Stimulated activated CD8-positive, alpha-beta memory T cell treated with anti-CD3 and anti-CD28 coated beads, Interleukin-15, amount 100 ng/mL, for 48 hours (primary cell): ENCODE measurements at places on chromosomes 12 and 14.

DNA sequence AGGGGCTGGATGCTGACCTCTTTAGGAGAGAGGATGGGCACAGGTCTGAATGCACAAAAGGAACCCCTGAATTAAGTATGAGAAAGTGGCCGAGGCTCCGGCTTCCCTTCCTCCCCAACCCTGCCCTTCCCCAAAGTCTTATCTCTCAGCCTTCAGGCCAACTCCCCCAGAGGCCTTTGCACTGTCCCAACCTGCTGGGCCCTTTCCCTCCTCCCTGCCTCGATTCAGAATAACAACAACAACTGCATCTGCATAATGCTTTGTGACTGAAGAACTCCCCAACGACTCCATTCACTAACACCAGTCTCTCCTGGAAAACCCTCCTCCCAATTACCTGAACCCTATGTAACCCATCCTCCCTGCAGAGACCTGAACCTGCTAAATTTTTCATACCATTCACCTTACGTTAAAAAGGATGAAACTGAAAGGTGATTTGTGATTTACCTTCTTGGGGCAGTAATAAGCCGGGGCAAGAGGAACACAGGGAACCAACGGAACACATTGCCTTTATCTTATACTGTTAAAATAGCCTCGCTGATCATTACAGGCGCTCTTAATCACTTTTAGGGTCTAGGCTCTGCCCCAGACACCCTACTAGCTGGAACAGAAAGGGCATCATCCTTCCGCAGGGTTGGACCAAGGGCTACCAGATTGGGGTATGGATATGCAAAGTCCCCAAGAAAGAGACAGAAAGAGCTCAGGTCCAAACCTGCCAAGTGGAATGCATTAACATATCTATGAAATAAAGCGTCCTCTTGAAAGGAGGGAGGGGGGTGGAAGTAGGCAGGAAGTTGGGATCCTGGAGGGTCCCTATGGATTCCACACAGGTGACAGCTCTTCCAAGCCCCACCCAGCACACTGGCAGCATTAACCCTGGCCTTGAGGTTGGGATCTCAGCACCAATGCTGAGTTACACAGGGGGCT is 24.2 kb upstream of the FOXN3 start:
- DNase-seq = no peak

- no peak for DNase-seq
Observed at GRCh38 chr14:37585971-37586796, 8.9 kb downstream of the FOXA1 start.

DNA sequence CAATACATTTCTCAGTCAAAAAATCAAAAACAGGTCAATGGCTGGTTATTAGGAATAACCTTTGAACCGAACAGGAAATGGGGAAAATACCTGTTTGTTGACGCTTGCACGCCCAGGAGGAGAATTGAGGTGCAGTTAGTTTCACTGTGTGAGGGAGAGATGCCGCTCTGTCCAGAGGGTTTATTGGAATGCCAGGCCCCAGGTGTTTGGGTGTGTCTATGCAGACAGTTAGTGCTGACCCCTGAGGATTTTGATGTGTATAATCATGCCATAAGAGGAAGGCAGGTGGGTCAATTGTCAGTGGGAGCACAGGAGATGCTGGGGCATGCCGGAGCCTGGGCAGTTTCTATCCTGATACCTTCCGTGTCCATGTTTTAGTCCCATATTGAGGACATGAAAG is 100.8 kb upstream of the DIO3 start:
- no peak for DNase-seq

DNA sequence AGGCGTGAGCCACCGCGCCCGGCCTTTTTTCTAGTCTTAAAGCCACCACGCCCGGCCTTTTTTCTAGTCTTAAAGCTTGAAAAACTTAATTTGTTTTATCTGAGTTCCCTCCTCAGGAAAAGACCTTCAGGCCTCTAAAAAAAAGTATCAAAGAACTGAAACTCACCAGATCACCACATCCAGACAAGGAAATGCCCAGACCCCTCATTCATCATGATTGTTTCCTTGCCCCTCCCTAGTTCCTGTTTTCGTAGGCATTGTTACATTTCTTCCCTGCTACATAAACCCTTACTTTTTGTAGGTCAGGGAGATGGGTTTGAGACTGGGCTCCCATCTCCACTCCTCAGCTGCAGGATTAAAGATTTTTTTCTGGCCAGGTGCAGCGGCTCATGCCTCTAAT is 21.1 kb upstream of the VWF start:
- DNase-seq = no peak

- DNase-seq = no peak
Observed at GRCh38 chr14:96037891-96038557, 1.1 kb upstream of the C14orf132 start.

- DNase-seq = no peak
Observed at GRCh38 chr14:102512793-102513300, 3.3 kb upstream of the ANKRD9 start.

DNA sequence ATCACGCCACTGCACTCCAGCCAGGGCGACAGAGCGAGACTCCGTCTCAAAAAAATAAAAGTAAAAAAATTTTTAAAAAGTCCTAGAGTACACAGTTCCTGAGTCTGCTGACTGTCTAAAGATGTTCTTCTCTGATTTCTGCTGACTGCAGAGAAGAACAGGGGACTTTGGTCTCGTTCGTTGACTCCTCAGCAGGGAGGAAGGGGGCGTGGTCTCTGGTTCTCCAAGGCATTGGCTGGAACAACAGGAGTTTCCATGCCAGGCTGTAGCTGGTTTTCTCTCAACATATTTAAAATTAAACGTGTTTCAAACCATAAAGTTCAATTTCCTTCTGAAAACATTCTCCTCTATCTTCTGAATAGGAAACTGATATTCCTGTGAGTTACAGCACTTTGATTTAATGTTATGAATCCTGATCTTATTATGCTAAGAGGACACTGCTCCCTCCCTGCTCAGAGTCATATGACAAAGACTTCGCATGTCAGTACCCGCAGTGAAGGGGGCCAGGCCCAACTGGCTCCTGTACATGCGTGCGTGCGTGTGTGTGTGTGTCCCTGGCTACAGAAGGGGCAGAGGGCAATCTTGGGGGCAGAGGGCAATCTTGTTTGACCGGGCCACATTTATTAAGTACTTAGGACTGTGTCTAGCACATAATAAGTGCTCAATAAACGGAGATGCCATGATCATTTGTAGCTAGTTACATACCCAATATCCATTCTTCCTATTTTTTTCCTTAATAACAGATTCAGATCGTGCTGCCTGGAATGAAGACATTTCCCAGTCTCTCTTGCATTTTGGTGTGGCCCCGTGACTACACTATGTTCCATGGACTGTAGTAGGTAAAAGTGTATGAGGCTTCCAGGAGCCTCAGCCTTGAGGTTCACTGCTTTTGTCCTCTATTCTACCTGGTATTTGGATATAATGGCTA is 16.5 kb upstream of the HNF1A start:
- no peak for DNase-seq

- no peak for DNase-seq
Observed at GRCh38 chr12:15690320-15690719, 98.9 kb downstream of the EPS8 start.

DNA sequence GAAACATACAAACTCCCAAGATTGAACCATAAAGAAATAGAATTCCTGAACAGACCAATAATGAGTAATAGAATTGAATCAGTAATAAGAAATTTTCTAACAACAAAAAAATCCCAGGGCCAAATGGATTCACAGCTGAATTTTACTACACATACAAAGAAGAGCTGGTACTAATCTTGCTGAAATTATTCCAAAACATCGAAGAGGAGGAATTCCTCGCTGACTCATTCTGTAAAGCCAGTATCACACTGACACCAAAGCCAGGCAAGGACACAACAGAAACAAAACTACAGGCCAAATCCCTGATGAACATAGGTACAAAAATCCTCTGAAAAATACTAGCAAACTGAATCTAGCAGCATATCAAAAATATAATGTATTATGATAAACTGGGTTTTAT is 367.8 kb upstream of the CLEC14A start:
- DNase-seq = no peak

GRCh38 chr14:70697701-70698100 is 56.0 kb downstream of the TTC9 start:
- DNase-seq = no peak
